ENCODE measurements at places on chromosomes 4 and X. TPM values are rescaled to one million over a fixed set of nuclear protein-coding genes. Genes with fewer than 3 reads are reported as not detected.

The CT55 gene
- total RNA-seq = not detected

The IL9R gene
- total RNA-seq = under 0.01 TPM

The CENPVL2 gene
- not detected for total RNA-seq

GRCh38 chr4:24519649-24520048 is 64.7 kb downstream of the DHX15 start:
- peak; percentile 11 for DNase-seq

- no peak for DNase-seq
Observed at GRCh38 chrX:19747652-19748610, 139.5 kb downstream of the SH3KBP1 start.

DNA sequence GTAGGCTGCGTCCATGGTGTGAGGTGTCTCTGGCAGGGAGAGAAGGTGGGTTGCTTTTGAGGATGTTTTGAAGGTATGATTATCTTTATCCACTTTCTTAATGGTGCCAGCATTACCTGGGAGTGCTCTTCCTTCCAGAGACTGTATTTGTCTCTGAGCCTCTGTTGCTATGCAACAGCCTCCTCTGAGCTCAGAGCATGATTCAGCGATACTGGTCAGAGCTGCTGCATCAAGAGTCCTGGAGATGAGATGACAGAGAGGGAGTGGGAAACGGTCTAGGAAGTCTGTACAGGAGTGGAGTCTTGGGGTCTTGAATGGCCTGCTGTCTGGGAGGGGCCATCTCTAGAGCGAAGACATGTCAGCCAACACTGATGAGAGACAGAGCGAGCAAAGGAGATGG is 104.4 kb upstream of the RAB40AL start:
- DNase-seq = no peak

DNA sequence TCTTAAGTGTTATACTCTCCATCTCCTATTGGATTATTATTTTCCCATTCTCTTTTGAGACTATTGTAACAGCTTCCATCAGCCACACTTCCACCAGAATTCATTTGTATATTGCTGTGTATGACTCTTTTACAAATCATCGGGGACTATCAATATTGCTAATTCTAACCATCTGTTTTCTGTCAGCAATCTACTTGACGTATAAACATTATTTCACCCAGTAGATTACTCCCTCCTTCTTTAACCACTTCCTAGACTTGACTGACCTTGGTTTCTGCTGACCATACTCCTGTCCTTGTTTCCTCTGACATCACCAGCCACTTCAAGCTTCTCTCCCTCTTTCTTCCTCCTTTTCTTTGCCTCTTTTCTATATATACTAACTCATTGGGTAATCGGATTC is 402.9 kb downstream of the PCDH18 start:
- no peak for DNase-seq

GRCh38 chr4:138775890-138776289 is 239.7 kb upstream of the NOCT start:
- no peak for DNase-seq
